ENCODE measurements at places on chromosomes 6 and 20.

- no peaks in the 10 kb centered on the region for H3K4me1 ChIP-seq
- DNase-seq, result no peak
- H3K4me3 ChIP-seq, result no peak overlapping the region
- no peaks in the 10 kb centered on the region for H3K27me3 ChIP-seq
Observed at GRCh38 chr6:19632230-19632629, 204.9 kb upstream of the ID4 start.

DNA sequence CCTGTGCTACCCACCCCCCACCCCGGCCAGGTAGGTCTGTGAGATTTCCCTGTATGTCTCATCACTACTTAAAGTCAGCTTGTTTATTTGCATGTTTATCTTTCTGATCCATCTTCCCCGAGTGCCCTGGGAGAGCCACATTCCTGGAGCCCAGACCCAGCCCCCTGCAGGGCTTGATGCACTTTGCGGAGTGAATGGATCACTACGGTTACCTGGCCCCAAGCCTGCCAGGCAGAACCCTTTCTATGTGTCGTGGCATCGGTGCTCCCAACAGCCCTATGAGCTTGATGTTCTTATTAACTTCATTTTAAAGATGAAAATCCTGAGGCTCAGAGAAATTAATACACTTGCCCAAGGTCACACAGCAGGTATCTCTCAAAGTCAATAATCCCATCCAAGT is 13.6 kb upstream of the SLCO4A1 start:
- H3K36me3 ChIP-seq, result no peaks in the 10 kb centered on the region
- H3K4me3 ChIP-seq, result no peak overlapping the region
- H3K4me1 ChIP-seq, result peaks cover 33% of the 10 kb centered on the region
- peak overlapping the region; percentile 65 for H3K27ac ChIP-seq
- DNase-seq, result no peak
- no peaks in the 10 kb centered on the region for H3K27me3 ChIP-seq

- H3K27me3 ChIP-seq, result no peaks in the 10 kb centered on the region
- no peak overlapping the region for H3K27ac ChIP-seq
- no peaks in the 10 kb centered on the region for H3K4me1 ChIP-seq
- no peak overlapping the region for H3K4me3 ChIP-seq
- H3K36me3 ChIP-seq, result no peaks in the 10 kb centered on the region
Observed at GRCh38 chr20:38325905-38326304, 20.4 kb upstream of the LBP start.

DNA sequence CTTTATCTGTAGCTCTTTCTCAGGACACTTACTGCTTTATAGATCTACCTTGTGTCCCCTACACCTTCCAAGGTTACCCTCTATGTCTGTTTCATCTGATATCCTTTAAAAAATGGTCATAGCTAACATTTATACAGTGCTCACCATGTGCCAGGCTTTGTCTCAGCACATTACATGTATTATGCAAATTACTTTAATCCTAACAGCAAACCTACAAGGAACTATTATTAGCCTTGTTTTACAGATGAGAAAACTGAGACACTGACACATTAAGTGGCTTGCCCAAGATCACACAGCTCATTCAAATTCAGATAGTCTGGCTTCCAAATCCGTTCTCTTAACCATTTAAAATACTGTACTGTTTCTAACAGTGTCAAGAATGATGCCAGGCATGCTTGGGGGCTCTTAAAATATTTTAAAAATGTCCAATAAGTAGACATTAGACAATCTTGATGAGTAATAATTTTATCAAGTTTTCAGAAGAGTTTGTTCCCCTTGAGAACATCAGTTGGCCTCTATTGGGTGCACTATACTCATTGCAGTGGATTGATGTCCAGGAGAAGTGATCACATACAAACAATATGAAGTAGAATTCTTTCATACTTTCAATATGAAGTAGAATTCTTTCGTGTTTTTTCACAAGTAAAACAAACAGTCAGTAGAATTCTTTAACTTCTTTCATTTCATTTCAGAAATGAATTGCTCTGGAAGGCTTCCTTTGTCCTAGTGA is 69.6 kb downstream of the DNAH8 start:
- no peak overlapping the region for H3K27ac ChIP-seq
- no peak overlapping the region for H3K4me3 ChIP-seq
- no peaks in the 10 kb centered on the region for H3K36me3 ChIP-seq
- DNase-seq, result no peak
- no peaks in the 10 kb centered on the region for H3K4me1 ChIP-seq

GRCh38 chr6:26234421-26235301 is 130.3 kb upstream of the BTN3A2 start:
- H3K4me1 ChIP-seq, result peaks cover 13% of the 10 kb centered on the region
- H3K27me3 ChIP-seq, result no peaks in the 10 kb centered on the region

DNA sequence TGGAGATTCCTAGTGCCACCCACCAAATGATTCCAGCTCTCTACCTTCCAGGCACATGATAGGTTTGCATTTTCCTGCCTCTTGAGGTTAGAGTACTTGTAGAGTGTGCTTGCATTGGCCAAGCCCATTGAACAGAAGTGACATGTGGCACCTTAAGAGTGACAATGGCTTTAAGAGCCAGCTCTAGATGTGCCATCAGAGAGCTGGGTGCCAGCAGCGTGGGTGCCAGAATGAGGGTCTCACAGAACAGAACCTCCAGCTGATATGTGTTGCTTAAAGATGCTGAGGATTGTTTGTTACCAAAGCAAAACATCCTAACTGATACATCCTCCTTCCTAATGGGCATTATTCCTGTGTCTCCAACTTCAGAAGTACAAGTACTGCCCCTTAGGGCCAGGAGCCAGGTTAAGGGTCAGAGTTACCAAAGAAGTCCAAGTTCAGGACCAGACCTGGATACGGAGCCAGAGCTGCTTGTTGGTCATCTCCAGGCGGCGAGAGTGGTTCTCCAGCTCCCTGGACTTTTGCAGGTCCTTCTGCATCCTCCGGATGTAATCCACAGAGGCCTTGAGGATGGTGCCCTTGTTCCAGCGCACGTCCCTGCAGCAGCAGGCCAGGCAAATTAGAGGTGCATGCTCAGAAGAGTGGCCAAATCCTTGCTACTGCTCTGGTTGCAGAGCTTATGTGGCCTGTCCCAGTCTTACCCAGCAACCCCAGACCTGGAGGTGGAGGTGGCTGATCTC is 47.5 kb downstream of the MDFI start:
- no peak overlapping the region for H3K27ac ChIP-seq
- no peaks in the 10 kb centered on the region for H3K27me3 ChIP-seq
- peaks cover 26% of the 10 kb centered on the region for H3K4me1 ChIP-seq

- no peaks in the 10 kb centered on the region for H3K27me3 ChIP-seq
- H3K27ac ChIP-seq, result peak overlapping the region; percentile 32
- peaks cover 9% of the 10 kb centered on the region for H3K36me3 ChIP-seq
Observed at GRCh38 chr6:156809446-156810178, 32.4 kb downstream of the ARID1B start.

GRCh38 chr6:110776413-110776812 is 38.9 kb downstream of the CDK19 start:
- no peak for DNase-seq
- H3K4me3 ChIP-seq, result no peak overlapping the region
- H3K27me3 ChIP-seq, result no peaks in the 10 kb centered on the region
- peaks cover 5% of the 10 kb centered on the region for H3K4me1 ChIP-seq
- H3K36me3 ChIP-seq, result peaks cover 5% of the 10 kb centered on the region

- H3K4me3 ChIP-seq, result no peak overlapping the region
- H3K36me3 ChIP-seq, result no peaks in the 10 kb centered on the region
- no peak overlapping the region for H3K27ac ChIP-seq
- no peaks in the 10 kb centered on the region for H3K27me3 ChIP-seq
- DNase-seq, result no peak
Observed at GRCh38 chr6:63816982-63817436, 181.4 kb downstream of the PHF3 start.
